Esophagus muscularis mucosa (tissue), 4 donors: ENCODE measurements at places on chromosomes 5 and 9.
A peak's percentile ranks its signal among the peaks of the same experiment; 100 is the strongest.

DNA sequence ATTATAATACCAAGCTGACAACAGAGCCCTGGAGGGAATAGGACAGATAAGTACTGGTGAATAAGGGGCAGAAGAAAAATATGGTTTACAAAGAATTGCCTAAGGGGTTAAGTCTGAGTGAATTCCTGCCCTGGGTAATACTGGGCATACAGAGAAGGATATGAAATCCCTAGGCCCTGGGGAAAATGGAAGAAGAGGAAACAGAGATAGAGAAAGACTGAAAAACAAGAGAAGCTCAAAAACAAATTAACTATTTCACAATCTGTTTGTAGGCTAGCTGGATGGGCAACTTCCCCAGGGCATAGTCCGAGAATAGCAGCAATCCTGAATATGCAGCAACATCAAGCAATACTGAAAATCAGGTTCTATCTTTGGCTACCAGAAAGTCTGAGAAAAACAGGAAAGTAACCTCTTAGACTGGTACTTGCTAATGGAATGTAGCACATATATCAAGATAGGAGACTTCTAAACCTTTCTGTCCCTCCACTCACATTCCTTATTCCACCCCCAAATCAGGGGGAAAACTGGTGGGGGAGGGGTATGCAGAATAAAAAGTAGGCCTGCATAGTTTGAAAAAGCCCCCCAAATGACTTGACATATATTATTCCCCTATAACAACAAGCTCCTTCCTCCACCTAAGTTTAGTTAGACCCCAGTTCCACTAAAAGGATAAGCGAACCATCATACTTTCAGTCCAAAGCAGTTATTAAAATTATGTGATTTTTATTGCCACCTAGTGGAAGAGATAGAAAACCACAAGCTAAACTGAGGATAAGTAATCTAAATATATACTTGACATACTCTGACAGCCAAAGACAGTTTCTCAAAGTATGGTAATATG is 20.6 kb downstream of the SLC38A9 start:
- no peak for DNase-seq

GRCh38 chr5:80620211-80620610 is 34.2 kb upstream of the MSH3 start:
- DNase-seq = no peak

GRCh38 chr5:167001246-167001645 is 1290.2 kb upstream of the WWC1 start:
- no peak for DNase-seq

DNA sequence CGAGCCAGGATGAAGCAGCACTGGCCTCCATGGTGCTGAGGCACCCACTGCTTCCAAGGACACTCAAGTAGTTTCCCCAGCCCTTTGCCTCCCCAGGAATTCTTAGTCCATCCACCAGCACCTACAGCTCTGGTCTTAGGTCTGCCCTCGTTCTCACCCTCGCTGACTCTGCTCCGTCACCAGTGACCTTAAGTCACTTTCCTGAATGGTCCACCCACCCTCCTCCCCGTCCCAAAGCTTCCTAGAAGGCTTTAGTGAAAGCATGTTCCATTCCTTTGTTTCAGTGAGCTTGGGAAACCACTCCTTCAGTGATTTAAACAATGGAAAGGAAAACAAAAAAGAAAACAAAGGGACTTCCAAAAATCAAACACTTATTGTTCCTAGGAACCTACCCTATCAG is 54.6 kb upstream of the MAP3K1 start:
- DNase-seq = no peak

- no peak for DNase-seq
Measured at GRCh38 chr5:166948679-166949078, 1342.8 kb upstream of the WWC1 start.

GRCh38 chr9:135992486-135993408 is 31.6 kb upstream of the UBAC1 start:
- peak; percentile 97 for DNase-seq
